ENCODE measurements at places on chromosomes 5 and 9. TPM values are rescaled to one million over a fixed set of nuclear protein-coding genes. Genes with fewer than 3 reads are reported as not detected.

PPWD1 gene
- 34.5 TPM for polyA plus RNA-seq

AP3S1 gene
- 47.9 TPM for polyA plus RNA-seq

PCDHGA11 gene
- polyA plus RNA-seq, result not detected

PRLR gene
- polyA plus RNA-seq, result not detected

NR2F1-AS1 gene
- polyA plus RNA-seq, result not detected

FAM78A gene
- 58.3 TPM for polyA plus RNA-seq

ACOT12 gene
- polyA plus RNA-seq, result 0.06 TPM

PDCD1LG2 gene
- not detected for polyA plus RNA-seq

IER5L gene
- 1.3 TPM for polyA plus RNA-seq

F2RL2 gene
- polyA plus RNA-seq, result not detected

ABCA1 gene
- 5.2 TPM for polyA plus RNA-seq

OTULINL gene
- 0.75 TPM for polyA plus RNA-seq

LRRTM2 gene
- 0.01 TPM for polyA plus RNA-seq

DND1 gene
- 4.3 TPM for polyA plus RNA-seq

JMY gene
- 6.5 TPM for polyA plus RNA-seq
